Testis (tissue), 5 donors: ENCODE measurements at places on chromosomes 7 and 10. TPM values are rescaled to one million over a fixed set of nuclear protein-coding genes. Genes with fewer than 3 reads are reported as not detected.

- no peak for DNase-seq
Observed at GRCh38 chr10:44511601-44512000, 126.7 kb upstream of the CXCL12 start.

- DNase-seq = no peak
Observed at GRCh38 chr10:14408139-14408538, 77.4 kb upstream of the FRMD4A start.

The WEE2 gene
- not detected for total RNA-seq

DNA sequence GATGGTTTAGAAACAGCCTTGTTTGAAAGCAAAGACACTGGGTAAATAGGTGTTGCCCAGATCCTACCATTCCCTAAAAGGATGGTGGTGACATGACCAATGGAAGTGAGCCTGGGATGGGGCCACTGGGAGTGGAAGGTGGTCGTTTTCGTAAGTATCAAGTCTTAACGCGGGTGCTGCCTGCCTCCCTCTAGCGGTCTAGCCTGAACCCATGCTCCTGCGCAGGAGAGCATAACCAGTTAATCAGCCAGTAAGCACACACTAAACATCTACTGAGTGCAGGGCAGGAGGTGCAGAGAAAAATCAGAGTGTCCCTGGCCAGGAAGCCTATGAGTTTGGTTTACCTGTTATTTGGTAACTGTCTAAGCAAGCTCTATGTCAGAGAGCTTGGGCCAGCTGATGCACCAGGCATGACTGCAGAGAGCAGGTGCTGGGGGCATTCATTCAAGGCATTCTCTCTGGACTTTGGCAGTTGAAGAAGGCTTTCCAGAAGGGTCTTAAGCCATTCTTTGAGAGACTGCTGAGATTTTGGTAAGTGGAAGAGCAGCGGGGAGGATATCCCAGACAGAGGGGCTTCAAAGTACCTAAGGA lies 930 bp downstream of the GARIN1A start:
- DNase-seq = no peak

The HHEX gene
- 4.0 TPM for total RNA-seq
